Fibroblast of villous mesenchyme (primary cell): ENCODE measurements at places on chromosomes 6 and 20. TPM values are rescaled to one million over a fixed set of nuclear protein-coding genes. Genes with fewer than 3 reads are reported as not detected.

The ZNF165 gene
- 0.32 and 0.86 TPM in 2 replicates for total RNA-seq

DNA sequence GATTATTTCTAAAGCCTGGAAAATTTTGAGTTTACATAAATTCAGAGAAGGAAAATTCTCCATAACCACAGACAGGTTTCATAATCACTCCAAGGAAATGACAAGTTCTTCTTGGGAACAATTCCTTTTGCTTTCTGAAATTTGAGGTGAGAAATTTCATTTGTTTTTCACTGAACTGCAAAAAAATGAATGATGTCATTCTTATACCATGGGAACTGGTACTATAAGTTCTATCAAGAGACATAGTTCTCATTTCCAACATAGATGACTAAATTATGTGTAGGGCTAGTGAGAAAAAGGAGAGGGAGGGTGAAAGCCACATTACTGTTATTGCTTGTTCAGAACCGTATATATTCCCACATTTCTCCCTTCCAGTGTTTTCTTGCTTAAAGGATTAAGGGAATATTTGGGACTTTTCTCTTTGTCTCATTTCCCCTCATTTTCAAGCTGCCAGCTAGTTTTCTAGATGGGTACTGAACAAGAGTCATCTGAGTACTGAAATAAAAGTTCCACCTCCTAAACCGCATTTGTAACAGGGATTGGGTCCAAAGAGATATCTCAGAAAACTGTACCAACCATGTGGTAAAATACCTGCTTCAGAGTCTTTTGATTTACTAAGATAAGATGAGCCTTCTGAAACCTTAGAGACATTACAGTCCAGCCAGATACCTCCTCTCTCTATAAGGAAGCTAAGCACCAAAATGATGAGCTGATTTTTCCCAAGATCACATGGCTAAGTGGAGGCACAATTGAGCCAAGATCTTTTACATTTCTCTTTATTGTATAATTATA is 144.3 kb upstream of the PRDM1 start:
- peak; percentile 38 for DNase-seq

GRCh38 chr20:63008541-63009044 is 1.8 kb upstream of the BHLHE23 start:
- no peak for DNase-seq

DNA sequence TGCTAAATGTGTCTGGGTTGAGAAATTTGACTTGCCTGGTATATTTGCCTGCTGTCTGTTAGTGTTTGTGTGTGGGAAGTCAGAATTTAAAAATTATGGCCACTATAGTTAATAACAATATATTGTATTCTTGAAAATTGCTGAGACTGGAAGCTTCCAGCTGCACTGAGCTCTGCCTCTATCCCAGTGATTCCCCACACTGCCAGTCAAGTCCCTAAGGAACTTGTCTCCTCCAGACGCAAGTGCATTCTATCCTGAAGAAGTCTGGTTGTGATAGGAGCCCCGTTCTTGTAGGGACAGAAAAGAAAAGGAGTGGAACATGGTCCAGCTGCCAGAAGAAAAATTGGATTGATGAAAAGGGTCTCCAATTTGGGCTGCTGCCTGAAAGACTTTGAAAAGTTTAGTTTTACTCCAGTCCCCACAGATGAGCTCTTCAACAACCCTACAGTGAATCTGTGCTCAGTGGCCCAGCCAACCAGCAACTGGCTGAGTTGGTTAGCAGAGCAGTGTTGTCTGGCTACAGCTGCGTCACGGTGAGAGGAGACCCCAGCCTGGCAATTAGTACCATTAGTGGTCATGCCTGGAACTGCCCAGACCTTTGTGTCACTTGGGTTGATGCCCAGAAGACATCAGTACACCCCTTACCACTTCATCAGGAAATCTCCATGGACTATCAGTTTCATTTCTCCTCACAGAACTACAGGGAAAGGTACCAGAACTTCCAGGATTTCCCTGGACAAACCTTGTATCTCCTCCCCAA is 183.1 kb upstream of the MCHR2 start:
- DNase-seq: no peak

- peak; percentile 69 for DNase-seq
Observed at GRCh38 chr6:47379328-47379727, 69.6 kb upstream of the TNFRSF21 start.

- DNase-seq: no peak
Observed at GRCh38 chr6:42093582-42094329, 43.4 kb downstream of the TAF8 start.

GRCh38 chr6:28506807-28507475 is 8.7 kb downstream of the GPX6 start:
- no peak for DNase-seq

DNA sequence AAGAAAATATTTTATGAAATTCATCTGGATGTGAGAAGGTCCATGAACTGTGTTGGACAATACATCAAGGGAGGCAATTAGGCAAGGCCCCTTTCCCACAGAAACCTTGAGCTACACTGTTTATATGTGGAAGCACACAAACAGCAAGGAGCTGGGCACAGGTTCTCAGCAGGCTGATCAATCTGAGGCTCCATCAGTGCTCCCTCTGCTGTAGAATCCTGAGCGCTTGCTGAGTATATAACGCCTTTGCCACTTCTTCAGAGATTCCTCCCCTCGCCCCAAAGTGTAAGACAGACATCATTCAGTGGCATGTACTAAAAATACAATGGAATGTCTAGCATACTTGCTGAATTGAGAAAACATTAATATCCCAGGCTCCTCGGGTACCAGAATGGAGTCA is 146.9 kb downstream of the PRKN start:
- no peak for DNase-seq
